ENCODE measurements at places on chromosomes 3 and 15.

GRCh38 chr15:88658070-88658965 lies 19.5 kb downstream of the ISG20 start:
- DNase-seq, result no peak

DNA sequence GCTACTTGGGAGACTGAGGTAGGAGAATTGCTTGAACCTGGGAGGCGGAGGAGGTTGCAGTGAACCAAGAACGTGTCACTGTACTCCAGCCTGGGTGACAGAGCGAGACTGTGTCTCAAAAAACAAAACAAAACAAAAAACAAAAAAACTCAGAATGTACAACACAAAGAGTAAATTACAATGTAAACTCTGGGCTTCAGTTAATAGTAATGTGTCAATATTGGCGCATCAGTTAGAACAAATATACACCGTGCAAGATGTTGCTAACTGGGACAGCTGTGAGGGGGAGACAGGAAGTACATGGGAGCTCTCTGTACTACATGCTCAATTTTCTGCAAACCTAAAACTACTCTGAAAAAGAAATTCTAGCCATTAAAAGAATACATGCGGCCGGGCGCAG lies 23.5 kb upstream of the TRPM1 start:
- DNase-seq, result no peak

DNA sequence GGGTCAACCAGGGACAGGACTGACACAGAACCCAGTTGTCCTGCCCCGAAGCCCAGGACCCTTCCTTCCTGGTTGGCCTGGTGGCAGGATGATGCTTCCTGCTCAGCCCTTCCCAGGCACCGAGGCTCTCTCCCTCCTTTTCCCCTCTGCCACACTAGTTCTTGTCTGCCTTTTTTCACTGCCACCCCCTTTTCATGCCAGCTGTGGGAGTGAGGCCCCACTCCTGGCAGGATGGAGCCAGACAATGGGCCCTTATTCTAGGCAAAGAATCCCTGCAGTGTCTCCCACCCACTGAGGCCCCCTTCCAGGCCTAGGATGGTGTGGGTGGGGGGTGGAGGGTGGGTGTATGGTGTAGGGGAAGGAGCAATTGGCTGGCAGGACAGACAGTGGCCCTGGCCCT lies 1.1 kb upstream of the SCAMP5 start:
- DNase-seq, result no peak

GRCh38 chr3:10407361-10407760 lies 86.4 kb upstream of the SEC13 start:
- DNase-seq, result no peak

- DNase-seq, result peak; percentile 27
These were observed at the start of gene FAH for GRCh38 chr15:80152896-80153876. Gene FAH, plus strand, starts transcription at chr15:80152999. Its CDS starts 56 bp downstream, at chr15:80153055.

DNA sequence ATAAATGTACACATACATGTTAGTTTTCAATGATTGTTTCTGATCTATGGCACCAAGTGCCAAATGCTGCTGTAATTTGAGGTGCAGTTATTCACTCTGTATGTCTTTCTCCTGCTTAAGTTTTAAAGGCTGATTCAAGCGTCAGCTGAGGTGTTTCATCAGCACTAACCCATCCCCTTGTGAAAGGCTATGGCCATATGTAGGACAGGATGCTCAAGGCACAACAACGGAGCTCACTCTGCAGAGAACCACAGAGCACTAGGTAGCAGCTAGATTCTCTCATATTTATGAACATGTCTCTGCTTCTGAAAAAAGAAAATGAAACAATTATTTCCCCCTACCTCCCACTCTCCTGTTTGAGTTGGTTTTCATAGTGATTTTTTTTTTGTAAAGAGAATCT lies 340.0 kb upstream of the TMCO5A start:
- DNase-seq, result no peak

- DNase-seq, result no peak
These were observed 61.2 kb upstream of the NEO1 start for GRCh38 chr15:72991026-72991425.

- DNase-seq, result no peak
These were observed 200.7 kb upstream of the SEMA6D start for GRCh38 chr15:47516558-47516957.

GRCh38 chr15:42144841-42145375 lies 11.5 kb downstream of the PLA2G4F start:
- DNase-seq, result no peak

GRCh38 chr15:29670998-29671981 lies 151.0 kb downstream of the TJP1 start:
- peak; percentile 61 for DNase-seq

DNA sequence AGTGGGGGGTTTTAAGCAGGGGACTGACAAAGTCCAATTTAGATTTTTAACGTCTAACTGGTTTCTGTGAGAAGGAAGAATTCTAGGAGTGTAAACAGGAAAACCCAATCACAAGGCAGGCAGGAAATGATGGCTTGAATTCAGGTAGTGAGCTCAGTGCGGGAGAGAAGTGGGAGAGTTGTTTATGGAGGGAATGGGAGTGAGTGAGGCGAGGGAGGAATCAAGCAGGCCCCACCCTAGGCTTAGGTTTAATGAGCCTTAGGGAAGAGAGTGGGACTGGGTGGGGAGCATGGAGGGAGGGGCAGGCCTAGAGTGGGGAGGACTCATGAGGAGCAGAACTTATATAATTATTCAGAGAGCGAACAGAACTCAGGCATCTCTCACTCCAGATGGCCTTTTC lies 17.9 kb downstream of the VIPR1 start:
- DNase-seq, result no peak

GRCh38 chr3:53142986-53143385 lies 12.8 kb upstream of the RFT1 start:
- DNase-seq, result no peak

- no peak for DNase-seq
These were observed 47.0 kb downstream of the DHX30 start for GRCh38 chr3:47849699-47850563.

GRCh38 chr3:157101486-157101885 lies 58.5 kb downstream of the CCNL1 start:
- no peak for DNase-seq

GRCh38 chr3:14774431-14774830 lies 44.3 kb upstream of the FGD5 start:
- no peak for DNase-seq

DNA sequence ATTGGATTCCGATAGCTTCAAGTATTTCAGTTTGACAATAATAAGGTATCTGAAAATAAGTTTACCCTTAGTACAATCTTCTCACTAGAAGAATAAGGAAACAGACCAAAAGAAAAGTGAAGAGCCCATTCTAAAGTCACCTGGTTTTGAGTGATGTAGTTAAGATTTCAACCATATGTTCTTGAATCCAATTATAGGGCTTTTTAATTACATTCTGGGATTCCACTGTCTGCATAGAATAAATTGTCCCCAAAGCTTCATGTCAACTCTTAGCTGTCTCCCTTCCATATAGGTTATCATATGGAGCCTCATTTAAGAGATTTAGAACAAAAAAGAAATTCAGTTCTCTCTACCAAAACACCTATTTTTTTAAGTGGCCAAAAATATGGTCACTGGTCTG lies 1158.8 kb downstream of the IGSF11 start:
- no peak for DNase-seq

DNA sequence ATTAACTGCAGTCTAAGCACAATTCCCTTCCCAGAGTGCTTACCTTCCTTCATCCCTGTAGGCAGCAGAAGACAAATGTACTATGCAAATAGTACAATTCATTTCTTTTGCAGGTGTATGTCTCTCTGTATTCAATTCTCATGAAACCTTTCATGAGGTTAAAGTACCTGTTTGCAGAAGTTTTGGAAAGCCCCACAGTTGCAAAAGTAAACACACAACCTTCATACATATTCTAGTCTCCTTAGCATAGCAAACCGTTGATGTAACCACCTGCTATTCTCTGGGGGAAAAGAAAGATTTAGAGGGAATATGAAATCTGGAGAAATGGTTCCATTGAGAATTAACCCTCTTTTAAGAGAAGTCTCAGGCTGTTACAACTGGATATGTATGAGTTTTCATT lies 200.3 kb upstream of the SUCLG2 start:
- DNase-seq, result no peak

- DNase-seq, result no peak
These were observed 38.7 kb downstream of the RTP4 start for GRCh38 chr3:187406927-187407326.

DNA sequence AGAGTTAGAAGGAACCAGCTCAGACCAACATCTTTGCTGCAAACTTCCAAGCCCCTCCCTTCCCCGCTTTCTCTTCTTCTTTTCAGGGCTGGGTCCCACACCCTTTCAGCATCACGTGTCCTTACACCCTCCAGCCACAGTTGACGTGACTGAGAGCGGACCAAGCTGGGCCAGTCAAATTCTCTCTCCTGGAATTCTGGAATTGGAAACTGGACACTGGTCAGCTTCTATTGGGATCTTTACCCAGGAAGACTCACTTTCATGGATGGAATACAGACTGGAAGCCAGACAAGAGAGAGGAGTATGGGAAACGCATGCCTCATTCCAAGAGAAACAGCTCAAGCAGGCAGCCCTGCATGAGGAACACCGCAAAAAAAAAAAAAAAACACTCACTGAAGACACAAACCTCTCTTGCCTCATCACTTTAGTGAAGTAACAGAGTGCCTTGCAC lies 12.4 kb upstream of the TPM1 start:
- no peak for DNase-seq

DNA sequence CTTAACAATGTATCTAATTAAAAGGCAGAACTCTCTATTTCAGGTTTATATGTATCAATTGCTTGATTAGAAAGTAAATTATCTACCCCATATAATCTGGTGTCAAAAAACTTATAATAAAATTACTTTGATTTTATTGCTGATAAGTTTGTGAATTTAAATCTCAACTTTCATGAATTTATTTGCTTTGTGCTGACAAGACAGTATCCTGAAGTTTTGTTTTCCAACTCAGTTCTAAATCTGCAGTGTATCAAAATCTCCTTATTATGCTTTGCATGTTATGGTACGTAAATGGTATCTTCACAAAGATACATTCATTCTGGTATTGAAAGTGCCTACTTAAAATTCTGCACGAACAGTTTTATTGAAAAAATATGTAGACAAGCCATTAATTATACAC lies 78.5 kb upstream of the ZNF717 start:
- DNase-seq, result no peak

GRCh38 chr3:33829720-33830119 lies 31.3 kb downstream of the PDCD6IP start:
- no peak for DNase-seq

- DNase-seq, result no peak
These were observed 77.1 kb downstream of the SEMA6D start for GRCh38 chr15:47794252-47794914.

DNA sequence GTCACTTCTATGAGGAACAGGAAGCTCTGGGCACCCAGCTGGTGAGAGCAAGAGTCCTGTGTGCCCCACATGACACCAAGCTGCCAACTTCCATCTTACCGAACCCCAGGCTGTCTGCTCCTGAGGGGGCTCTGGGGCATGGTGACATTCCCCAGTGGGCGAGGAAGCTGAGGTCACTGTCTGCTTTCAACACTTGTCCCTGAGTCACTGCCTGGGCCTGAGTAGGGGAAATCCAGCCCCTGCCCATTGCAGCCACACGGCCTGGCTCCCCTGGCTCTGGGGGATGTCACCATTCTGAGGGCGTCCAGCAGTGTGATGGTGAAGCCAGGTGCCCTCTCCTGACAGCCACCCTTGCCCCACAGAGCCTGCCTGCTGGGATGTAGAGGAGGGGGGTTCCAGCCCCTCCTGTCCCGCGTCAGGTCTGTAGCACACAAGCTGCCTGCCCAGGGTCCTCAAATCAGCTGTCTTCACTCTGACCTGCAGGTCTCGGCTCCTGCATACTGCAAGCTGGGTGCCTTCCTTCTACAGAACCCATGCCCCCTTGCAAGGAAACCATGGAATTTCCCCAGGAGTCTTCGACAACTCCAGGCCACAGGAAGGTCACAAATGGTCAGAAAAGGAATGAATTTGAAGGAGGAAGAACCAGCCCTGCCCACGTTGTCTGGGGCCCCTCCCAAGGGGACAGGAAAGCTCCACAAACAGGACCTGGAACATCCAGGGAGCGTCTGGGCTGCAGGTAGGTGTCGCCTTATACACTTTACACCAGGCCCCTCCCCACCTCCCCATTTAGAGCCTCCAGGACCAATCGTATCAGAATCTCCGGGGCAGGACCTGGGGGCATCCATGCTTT lies 69.9 kb upstream of the GATM start:
- no peak for DNase-seq

GRCh38 chr15:94563456-94563855 lies 332.1 kb downstream of the MCTP2 start:
- DNase-seq, result no peak

- no peak for DNase-seq
These were observed 101.0 kb downstream of the OSBPL10 start for GRCh38 chr3:31880020-31880419.

DNA sequence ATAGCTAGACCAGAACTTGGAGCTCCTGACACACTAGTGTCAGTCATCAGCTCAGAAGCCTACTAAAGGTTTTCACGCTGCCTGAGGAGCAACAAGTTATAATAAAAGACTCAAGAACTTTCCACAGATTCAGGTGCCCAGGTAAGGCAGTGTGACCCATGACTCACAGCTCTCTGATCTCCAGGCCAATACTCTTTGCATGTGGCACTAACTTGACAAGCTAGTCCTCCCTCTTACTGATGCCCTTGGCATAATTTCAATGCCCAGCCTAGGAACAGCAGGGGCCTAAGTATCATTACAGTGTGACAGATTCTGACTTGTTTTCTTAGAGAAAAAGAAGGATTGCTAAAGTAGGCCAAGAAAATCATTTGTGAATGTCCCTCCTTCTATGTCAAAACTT lies 38.4 kb downstream of the MEIS2 start:
- DNase-seq, result no peak
